ENCODE measurements at places on chromosomes 16 and 17.

DNA sequence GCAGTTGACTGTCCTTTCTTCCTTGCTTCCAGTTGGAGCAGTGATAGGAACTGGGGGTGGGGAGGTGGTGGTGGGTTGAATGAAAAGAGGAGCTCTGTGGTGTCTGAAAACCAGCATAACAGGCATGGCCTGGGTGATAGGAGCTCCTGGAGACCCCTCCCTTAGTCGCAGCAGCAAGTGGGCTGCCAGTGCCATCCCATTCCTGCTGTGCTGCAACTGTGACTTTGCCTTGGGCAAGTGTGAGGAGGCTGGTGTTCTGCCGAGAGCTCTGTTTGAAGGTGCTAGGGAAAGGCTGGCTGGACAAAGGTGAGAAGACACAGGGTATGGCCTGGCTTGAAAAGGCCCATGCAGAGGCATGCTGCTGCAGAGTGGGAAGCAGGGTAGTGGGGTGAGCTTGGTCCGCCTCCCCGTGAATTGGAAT, 2.7 kb upstream of the CDK5R1 start:
- DNase-seq: no peak

DNA sequence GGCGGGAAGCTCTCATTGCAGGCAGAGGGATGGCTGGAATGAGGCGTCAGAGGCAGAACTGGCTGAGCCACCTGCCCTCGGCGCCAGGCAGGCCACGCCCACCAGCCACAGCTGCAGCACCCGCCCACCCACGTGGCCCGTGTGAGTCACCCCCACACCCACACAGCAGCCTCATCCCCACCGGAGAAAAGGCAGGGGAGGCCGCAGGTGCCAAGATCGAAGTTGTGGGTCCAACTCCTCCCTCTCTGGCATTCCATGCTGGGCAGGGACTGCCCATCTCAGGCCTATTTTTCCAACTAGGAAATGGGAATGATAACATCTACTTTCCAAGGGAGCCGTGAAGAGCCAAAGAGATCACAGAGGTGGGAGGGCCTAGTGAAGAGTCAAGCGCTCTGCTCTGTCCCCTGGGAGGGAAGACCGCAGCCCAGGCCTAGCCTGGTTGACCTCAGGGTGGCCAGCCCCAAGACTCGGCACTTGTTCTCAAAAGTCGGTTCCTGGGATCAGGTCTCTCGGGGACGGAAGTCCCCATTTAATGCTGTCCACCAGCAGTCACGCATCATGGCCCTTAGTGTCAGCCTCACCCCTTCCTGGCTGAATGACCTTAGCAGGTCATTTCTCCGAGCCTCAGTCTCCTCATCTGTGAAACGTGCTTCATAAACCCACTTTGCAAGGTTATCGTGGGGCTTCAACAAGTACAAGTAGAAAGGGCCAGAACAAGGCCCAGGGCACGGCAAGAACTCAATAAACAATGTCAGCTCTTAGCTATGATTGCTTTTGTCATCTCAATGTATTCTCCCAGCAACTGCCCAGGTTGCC, at the start of gene TRPV3:
Gene TRPV3, minus strand, starts transcription at position 45 of the 816 bp plus-strand sequence. CDS start 2,962 bp downstream, outside the sequence.
- peak; percentile 74 for DNase-seq

DNA sequence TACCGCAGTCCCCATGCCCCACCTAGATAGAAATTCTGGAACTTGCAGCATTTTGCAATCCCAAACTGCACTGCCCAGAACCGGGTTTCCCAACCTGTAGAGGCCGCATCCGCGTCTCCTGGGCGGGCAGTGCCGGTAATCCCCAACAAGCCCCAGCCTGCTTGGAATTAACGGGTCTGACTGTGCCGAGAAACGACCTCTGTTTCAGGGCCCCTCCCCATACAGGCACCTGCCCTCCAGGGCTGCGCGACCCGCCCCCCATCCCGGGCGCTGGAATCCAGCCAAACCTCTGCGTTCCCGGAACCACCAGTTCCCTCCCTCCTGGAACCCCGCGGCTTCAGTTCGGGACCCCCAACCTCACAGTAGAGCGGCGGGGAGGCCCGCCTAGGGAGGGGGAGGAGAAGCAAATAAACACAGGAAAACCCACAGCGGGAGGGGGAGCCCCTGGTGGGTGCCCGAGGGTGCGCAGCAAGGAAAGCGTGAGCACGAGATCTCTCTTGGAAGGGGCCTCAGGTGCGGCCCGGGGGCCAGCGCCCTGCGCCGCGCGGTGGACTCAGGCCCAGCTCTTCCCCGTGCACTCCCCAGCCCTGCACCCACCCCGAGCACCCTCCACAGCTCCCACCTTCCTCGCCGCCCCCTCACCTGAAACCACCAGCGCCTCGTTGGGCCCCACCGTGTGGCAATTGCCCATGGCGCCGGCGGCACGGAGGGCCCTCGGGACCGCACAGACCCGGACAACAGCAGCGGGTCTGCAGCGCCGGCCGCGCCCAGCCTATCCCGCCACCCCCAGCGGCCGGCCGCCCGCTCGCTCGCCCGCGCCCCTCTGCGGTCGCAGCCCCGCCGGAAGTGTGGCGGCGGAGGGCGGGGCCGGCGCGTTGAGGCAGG, at the start of gene FLOT2:
Gene FLOT2, minus strand, starts transcription at position 850 of the 885 bp plus-strand sequence. Its CDS starts 159 bp downstream, at position 691.
- peak; percentile 50 for DNase-seq

DNA sequence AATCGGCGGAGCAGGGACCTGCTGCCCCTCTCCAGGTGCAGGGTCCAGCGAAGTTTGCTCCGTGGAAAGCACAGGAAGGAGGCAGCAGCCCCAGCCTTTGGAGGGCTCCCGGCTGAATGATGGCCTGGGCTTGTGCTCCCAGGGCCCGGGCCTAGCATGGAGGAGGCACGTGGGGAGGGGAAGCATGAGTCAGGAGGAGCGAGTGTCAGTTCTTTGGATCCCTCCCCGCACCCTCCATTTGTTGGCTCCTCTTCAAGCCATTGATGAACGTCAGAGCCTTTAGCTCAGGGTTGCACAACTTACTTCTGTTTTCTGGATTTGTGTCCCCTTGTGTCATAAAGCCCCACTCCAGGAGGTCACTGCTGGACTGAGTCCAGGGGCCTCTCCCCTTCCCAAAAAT, 25.8 kb downstream of the TTYH2 start:
- DNase-seq: no peak

DNA sequence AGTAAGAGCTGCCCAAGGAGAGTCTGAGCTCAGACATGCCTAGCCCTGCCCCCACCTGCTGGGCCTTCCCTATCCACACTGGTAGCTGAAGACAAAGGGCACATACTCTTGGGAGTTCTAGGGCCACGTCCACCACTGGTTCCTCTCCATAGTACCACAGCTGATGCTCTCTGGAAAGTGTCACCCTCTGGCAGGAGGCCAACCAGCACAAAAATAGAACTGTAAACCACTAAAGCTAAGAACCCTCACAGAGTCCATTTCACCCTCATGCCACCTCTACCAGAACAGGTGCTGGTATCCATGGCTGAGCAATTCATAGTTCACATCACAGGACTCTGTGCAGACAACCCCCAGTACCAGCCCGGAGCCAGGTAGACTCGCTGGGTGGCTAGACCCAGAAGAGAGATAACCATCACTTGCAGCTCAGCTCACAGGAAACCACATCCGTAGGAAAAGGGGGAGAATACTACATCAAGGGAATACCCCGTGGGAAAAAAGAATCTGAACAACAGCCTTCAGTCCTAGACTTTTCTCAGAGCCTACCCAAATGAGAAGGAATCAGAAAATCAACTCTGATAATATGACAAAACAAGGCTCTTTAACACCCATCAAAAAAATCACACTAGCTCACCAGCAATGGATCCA, 115.3 kb downstream of the CEP112 start:
- no peak for DNase-seq

- no peak for DNase-seq
Observed at GRCh38 chr16:14117051-14117450, 45.9 kb downstream of the MRTFB start.

- DNase-seq: no peak
Observed at GRCh38 chr16:86668136-86668910, 90.0 kb downstream of the FOXL1 start.

GRCh38 chr16:88069397-88070168, 118.3 kb downstream of the BANP start:
- no peak for DNase-seq

- DNase-seq: no peak
Observed at GRCh38 chr17:49469831-49470810, 25.0 kb upstream of the NGFR start.

DNA sequence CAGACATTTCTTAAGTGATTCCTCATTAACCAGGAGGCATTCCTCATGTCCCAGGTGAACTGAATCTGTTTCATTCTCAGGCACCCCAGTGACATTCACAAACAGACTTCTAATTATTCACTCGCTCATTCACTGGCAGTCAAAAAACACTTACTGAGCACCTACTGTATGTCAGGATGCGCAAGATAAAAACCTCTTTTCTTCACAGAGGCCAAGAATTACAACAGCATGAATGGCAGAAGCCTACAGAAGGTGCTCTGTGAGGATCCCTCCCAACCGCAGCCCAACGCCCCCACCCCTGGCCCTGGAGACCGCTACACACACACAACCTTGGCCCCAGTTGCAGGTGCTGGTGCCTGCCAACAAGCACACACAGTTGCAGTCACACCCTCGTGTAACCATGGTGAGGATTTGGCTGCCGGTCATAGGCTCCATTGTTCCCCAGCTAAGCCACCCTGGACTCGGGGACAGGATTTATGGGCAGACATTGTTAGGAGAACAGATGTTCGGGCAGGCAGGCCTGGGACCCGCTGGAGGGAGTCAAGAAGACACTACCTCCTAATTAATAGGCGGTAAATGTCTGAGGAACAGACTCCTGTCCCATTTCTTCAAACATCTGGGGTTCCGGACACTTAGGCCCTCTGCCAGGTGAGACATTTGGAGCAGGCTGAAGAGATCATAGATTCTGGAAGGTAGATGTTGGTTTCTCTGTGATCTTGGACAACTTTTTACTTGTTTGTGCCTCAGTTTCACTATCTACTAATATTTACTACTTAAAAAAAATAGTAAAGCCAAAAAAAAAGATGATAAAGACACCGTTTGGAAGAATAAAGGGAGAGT, 43.2 kb downstream of the CUEDC1 start:
- DNase-seq: no peak

- DNase-seq: no peak
Observed at GRCh38 chr16:17227278-17227677, 243.5 kb downstream of the XYLT1 start.

DNA sequence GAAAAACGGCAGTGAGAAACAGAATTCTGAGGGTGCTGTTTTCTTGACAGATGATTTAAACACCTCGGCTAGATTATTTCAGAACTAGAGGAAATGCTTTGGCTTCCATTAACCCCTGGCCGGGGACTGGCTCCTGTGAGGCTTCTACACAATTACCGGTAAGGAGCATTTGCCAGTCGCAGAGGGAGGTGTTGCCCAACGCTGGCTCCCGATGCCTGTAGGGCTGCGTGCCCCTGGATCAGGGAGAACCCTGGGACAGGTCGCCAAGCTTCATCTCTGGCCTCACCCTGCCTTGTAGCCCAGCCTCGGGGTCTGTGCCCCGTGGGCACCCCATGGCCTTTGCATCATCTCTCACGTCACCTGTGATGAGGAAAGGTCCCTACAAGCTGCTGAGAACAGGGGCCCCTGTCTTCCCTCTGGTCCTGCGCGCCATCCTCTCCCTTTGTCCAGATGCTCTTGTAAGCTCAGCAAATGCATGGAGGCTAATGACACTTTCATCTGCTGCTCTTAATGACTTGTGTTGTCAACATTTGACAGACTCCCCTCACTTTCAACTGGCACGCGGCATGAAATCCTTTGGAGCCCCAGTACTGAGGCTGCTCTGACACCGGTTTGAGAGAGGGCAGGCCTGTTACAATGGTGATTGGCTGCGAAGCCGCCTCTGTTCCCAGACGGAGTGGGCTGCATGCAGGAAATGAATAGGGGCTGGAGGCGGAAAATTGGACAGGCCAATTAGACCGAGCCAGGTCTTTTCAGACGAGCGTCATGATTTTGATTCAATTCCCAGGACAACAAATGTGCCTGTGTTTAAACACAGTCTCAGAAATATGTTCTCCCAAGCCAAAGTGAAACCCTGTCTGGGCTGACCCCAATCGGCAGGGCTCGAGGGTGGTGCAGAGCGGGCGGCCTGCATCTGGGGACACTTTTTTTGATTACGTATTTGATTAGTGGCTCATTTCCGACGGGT, 85.5 kb upstream of the DOC2B start:
- no peak for DNase-seq

DNA sequence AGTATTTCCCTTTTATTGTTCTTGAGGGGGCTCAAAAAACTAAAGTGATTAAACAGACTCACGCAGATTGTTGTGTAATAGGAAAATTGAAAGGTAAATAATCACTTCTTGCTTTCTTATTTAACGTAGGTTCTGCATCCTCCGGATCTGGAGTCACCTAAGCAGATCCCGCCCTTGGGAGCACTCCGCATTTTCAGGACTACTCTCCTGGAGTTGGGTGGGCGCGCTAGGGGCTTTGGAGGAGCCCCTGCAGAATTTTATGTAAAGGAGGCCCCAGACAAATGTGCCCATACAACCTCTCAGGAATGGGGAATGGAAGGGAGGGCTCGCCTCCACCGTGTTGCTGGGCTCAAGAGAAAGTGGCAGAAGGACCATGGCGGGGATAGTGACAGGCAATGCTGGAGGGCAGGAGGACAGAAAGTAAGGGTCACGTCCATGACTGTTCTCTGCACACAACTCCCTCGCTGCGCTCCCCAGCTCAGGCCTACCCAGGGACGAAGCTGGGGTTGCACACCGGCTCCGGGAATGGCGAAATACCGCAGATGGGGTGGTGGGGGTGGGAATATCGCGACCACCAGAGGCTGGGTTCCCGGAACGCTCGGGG, 8.3 kb downstream of the MT2A start:
- no peak for DNase-seq

- DNase-seq: no peak
Observed at GRCh38 chr16:70258946-70259345, 7.2 kb upstream of the EXOSC6 start.

DNA sequence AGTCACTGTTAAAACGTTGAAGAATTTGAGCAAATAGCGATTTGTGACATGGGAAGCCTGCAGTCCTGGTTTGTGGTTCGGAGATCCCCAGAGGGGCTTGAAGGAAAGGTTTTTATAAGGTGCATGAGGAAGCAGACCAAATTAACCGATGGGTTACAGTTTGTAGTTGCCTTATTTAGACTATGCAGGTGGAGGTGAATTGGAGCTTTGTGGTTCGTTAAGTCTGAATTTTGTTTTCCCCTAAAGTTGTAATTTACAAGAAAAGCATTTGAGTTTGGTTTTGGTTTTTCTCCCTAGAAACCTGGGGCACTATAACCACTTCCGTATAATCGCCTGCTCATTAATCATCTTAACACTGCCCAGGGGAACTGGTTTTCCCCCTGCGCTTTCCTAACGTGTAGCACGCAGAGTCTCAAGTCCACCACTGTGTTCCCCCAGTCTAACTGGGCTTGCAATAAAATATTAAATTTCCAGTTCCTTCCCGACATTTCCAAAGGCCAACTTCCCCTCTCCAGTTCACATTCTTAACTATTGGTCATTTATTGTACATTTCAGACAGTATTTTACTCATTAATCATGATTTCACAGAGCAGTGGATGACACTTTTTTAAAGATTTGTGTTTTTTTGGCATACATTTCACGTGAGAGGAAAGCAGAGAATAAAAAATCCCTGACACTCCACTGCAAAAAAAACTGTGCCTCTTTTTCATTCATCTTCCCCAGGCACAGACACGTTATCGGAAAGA, 932 bp downstream of the ZNF267 start:
- peak; percentile 39 for DNase-seq

GRCh38 chr16:59905606-59906005, 1171.5 kb upstream of the GOT2 start:
- DNase-seq: no peak
